ENCODE measurements at places on chromosomes 11 and 22.

DNA sequence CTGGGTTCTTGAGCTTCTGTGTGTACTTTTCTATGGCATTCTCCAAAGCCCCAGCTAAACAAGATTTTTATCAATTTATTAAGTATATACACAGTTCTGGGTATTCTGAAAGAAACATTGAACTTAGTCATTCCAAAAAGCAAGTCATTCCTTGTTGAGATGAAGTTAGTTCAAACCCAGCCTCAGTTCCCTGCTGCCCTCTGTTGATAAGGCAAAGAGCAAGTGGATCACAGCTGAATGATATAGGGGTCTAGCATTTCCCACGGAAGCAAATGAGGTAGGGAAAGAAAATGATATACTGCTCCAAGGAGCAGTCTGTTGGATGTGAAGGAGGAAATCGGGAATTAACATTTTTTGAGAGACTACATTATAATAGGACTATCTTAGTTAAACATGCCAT, 841.8 kb upstream of the TENM4 start:
- DNase-seq, result no peak

DNA sequence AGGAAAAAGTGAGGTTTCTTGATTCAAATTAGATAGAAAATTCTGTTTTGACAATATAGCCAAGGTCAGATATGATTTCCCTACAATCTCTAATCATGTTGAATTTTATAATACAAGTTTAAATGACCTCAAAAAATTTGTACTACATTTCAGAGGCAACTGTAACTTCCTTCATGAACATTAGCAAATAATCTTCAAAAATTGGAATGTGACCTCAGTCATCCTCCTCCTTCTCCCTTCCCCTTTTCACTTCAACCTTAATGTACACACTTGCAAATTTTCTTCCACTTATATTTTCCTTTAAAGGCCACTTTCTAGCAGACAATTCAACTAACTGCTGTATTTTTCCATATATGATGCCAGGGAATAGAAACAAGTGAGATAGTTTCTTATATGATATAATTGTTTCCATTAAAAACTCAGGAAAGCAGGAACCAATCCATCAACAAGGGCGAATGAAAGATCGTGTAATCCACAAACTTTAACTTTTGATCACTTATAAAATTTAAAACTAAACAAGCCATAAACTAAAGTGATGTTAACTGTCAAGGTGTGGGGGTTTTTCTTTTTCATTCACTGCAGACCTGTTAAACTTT, 60.3 kb downstream of the MAML2 start:
- DNase-seq, result no peak

DNA sequence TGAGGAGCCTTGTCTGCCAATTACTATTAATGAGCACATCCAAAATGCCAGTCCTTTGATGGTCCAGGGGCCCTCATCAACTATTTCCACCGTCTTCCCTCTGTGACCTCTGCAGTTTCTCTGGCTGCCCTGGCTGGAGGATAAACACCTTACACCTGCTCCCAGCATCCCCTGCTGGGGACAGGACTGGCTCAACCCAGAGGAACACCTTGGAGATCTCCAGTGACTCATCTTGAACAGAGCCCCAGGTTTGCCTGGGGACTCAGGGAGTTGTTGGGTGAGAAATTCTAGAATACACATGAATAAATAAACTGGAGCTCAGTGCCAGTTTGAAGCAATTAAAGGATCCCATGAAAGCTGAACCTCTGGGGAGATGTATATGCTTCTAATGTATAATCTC, 24.0 kb upstream of the ELF5 start:
- DNase-seq, result no peak

- no peak for DNase-seq
Observed at GRCh38 chr11:115784796-115785521, 280.7 kb upstream of the CADM1 start.

DNA sequence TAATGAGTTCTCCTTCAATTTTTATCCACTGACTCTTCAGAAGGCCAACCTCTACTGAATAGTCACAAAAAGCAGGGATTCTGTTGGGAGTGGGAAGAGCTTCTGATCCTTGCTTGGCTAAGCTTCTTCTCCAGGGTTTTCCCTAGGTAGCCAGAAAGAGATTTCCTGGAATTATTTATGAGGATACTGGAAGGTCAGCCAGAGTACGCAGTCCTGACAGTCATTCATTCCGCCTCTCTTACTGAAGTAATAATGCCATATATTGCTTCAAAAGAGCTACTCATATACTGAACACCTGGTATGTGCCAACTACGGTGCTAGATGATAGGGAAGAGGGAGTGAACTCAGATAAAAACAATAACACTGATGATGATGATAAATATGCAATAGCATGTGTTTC, 116.1 kb downstream of the CCDC34 start:
- no peak for DNase-seq

DNA sequence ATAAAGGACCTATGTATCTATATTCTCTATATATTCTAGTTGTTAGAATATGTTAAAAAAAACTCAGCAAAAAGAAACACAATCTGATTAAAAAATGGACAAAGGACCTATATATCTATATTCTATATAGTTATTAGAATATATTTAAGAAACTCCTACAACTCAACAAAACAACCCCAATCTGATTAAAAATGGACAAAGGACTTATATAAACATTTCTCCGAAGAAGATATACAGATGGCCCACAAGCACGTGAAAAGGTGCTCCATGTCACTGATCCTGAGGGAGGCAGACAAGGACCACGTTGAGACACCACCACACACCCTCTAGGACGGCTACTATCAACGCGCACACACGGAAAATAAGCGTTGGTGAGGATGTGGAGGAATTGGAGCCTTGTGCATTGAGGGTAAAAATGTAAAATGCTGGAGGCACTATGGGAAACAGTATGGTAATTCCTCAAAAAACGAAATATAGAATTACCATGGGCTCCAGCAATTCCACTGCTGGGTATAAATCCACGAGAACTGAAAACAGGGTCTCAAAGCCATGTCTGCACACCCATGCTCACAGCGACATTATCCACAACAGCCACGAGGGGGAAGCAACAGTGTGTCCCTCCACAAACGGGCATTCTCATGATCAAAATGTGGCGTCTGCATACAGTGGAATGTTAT, 22.7 kb downstream of the YPEL1 start:
- DNase-seq, result peak; percentile 88

GRCh38 chr22:26800858-26801257, 143.5 kb downstream of the MIAT start:
- peak; percentile 20 for DNase-seq

GRCh38 chr11:72426758-72427157, 7.6 kb downstream of the CLPB start:
- DNase-seq, result no peak

DNA sequence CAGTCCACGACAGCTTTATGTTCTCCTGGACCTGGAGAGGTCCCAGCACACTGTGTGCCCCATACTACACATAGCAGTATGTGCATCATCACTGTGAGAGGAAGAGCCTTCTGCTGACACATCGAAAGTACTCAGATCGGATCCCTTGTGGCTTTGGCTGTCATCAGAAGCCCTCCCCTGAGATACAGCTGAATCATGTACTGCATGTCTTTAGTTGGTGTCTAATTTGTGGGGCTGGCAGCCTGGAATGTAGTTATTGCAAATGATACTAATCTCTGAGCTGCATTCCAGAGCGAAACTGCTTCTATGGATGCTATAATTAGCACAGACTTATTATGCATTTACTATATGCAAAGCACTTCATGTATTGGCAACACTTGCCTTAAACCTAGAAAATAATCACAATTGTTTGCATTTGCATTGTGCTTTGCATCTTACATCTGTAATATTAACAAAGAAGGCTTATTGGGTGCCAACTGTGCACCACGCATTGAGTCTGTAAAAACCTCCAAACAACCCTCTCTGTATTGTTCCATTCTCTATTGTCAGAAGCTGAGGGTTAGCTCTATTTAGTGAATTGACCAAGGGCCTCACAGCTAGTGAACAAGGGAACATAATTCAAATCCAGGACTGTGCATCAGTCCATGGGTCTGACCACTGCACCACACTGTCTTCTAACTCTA, 89.2 kb upstream of the CRTAM start:
- peak; percentile 95 for DNase-seq

DNA sequence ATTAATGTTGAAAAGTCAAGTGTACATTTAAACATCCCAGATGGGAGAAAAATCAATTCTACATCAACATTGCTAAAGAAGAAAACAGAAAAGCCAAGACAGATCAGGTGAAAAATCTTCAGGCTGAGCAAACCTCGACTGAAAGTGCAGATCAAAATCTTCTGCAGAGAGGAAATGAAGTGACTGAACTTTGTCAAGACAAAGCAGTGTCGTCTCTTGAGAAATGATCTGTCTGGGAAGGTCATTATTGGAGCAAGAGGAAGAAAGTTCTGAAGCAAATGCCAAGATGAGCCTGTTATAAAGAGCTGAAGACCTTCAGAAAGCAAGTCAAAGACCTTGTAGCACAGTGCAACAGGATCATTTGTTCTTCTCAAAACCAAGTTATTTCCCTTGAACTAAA, 5.8 kb upstream of the PLEKHB1 start:
- no peak for DNase-seq

- DNase-seq, result no peak
Observed at GRCh38 chr11:57425565-57426438, 1.1 kb downstream of the SLC43A3 start.

DNA sequence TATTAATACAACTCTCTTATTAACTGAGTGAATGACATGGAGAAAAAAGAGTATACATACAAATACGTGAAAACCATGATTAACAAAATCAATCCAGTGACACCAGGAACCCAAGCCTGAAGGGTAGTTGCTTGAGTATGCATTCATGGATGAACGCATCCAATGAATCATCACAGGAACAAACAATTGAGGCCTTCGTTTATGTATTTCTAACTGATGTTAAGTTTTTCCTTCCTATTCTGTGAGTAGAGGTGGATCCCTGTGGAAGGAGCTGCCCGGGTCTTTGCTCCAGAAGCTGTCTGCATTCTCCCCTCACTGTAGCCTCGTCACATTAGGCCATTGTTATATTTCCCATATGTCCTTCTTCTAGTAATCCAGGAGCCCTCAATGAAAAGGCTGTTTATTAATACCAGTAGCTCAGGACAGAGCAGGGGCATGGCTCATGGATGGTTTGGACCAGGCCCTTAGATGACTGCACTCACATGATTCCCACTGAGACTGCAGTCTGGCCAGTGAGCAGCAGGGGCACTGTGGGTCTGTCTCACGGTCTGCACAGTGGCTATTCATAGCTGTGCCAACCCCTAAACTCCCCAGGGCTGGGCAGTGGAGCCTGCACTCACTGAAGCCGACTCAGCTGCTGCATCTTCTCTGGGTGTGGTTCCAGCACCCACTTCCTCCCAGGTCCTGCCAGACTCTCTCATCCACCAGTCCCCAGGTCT, 128.1 kb upstream of the TOP3B start:
- DNase-seq, result peak; percentile 82

DNA sequence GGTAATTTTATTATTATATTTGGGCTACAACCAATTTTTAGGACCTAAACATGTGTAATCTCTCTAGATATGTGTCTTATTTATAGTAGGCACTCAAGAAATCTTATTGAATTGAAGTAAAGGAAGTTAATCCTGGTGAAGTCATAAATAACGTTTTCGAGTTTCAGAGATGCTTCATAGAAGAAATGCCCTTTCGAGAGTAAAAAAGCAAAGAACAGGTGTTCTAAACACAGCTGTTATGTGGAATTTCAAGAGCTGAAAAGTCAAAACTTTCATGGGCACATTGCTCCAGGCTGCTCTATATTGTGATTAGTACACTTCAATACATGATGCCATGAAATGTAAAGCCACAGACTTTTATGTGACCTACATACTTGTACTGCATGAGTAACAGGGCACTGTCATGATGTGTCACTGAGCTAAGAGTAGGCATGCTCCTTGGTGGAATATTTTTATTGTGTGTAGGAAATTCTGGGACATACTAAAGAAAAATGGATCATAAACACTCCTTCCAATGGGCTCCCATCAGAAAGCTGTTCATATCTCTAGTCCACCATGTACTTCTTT, 7.2 kb upstream of the ELMOD1 start:
- peak; percentile 90 for DNase-seq

DNA sequence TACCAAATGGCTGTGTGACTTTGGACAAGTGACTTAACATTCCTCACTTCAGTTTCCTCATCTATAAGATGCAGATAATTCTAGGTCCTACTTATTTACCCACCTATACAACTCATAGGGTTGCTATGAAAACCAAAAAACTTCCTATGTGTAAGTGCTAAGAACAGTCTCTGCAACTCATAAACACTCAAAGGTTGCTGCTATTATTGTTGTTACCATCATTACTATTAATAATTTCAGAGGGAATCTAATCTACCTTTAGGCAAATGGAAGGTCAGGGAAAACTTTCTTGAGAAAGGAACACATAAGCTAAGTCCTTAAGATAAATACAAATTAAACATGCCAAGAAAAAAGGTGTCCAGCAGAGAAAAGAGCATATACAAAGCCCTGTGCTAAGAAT, 40.5 kb downstream of the SIK3 start:
- DNase-seq, result no peak

DNA sequence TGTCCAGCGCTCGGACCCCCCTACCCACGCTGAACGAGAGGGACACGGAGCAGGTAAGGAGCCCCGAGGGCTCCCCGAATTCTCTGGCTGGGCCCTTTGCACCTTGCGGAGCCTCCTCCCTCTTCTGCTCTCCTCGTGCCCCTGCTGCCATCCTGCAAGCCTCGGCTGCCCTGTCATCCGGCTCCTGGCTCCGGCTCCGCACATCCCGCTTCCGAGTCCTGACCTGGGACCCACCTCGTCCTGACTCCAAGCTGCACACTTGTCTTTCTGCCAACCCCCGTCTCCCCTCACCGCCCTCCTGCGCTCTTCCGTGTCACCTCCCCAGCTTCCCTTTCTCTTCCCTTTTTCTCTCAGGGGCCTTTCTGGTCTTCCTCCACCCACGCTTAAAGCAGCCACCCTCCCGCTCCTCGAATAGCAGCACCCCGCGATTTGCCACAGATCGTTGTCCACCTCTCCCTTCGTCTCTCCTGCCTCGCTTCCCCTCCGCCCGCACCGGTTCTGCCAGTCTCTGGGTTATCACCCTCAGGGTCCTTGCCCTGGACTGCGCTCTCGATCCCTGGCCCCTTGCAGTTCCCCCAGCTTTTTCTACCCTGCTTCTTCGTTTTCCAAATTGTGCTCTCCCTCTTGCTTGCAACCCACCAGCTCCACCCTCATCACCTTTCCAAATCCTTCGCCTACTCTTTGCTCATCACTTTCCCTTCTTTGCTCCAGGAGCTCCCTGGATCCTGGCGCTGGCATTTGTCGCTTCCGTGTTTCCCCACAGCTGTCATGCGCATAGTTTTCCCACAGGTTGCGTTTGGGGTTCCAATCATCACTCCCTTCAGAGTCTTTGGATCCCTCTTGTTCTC, 822 bp downstream of the MARK2 start:
- DNase-seq, result peak; percentile 52

All from ELR (cell line).